ENCODE measurements at places on chromosomes 6 and 20.
A peak's percentile ranks its signal among the peaks of the same experiment; 100 is the strongest.

DNA sequence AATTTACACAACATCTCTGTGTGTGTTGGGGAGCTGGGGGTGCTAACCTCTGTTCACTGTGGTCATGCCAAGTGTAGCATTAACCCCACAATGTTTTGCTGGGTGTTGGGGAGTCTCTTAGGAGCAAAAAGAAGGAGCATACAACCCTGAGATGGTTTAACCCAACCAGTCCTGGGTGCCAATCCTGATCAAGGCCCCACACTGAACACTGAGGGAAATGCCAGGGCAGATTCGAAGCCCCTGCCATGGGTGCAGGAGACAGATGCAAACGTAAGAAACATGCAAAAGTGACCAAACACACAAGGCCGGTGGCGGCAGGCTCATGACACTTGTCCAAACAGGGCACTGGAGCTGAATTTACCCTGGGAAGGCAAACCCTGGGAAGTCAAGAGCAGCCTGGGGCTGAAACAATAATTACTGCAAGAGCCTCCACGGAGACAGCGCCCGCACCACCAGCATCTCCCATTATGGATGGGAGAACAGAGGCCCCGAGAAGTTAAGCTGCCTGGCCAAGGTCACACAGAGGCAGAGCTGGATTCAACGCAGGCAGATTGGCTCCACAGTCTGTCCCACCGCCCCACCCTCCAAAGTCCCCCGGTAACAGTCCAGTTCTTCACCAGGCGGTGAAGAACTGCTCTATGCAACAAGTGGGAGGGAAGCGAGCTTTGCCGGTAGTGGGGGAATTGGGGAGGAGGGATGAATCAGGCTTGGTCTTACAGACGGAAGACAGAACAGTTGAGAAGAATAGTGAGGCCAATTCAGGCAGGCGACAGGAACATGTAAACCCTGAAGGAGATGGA is 8.5 kb downstream of the ACSS1 start:
- DNase-seq = no peak

DNA sequence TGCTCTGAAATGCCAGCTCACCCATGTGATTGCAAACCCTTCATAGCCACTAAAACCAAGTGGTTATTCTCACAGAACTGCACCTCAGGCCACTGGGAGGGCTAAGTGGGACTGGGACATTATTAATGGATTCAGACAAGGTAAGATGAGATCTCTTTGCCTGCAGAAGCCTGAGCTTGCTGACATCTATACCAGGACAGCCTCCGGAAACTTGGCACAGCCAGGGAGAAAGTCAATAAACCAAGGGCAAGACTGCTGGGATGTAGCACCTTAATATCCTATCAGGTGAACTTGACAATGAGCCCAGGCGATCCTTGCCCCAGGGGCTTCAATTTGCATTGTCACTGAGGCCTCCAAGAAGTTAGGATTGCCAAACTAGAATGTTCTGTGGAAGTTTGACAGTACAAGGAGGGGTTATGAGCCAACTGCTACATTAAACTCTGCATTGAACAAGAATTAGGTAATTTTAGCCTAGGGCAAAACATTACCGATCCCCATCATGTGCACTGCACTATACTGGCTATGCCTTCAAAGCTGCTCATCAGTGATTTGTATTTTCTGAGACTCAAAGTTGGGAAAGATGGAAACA is 60.1 kb upstream of the RALGAPA2 start:
- no peak for DNase-seq

GRCh38 chr6:142912125-142912524 is 32.9 kb downstream of the HIVEP2 start:
- DNase-seq = no peak

GRCh38 chr6:2221726-2222274 is 23.6 kb downstream of the GMDS start:
- DNase-seq = no peak

DNA sequence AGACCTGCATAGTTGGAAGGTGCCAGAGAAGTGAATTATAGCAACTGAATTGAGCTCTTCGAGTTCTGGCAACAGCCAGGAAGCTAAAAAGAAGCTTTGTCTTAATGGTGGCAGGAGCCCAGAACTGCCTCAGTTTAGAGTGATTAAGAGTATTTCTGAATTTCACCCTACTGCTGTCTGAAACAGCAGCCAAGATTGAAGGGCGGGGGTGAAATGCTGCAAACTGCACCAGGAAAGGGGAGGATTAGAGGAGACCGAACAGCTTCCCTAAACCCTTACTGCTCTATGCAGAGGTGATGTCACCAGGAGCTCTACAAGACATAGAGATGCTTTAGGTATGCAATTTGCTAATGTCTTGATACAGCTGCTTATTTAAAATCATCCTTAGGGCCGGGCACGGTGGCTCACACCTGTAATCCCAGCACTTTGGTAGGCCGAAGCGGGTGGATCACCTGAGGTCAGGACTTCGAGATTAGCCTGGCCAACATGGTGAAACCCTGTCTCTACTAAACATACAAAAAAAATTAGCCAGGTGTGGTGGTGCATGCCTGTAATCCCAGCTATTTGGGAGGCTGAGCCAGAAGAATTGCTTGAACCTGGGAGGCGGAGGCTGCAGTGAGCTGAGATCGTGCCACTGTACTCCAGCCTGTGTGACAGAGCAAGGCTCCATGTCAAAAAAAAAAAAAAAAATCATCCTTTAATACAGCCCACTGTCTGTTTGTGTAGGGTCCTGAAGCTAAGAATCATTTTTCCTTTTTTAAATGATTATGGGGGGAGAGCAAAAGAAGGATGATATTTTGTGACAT is 91.7 kb upstream of the IYD start:
- no peak for DNase-seq

GRCh38 chr6:905556-905955 is 212.6 kb upstream of the EXOC2 start:
- DNase-seq = no peak

- no peak for DNase-seq
Observed at GRCh38 chr20:31606804-31607639, 1.9 kb downstream of the ID1 start.

DNA sequence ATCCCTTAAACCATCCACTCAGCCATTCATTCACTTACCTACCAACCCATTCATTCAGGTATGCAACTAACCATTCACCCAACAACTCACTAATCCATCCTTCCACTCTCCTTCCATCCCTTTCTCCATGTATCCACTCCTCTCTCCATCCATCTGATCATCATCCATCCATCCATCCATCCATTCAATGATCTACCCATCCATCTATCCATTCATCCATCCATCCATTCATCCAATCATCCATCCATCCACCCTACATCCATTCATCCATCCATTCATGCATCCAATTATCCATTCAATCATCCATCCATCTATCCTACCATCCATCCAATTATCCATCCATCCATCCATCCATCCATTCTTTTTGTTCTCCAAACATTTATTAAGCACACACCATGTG is 13.8 kb upstream of the BCAS1 start:
- DNase-seq = no peak

DNA sequence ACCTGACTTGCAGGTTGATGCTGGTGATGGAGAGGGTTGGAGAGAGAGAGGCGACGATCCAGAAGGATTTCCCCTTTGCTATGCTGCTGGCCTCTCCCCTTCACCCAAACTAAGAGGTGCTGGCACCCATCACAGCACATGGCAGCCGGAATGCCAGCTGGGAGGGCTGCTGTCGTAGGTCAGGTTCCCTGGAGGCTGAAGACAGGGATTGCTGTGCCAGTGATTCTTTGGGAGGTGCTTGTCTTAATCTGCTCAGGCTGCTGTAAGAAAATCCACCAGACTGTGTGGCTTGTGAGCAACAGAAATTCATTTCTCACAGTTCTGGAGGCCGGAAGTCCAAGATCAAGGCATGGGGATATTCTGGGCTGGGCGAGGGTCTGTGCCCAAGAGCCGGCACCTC is 4.4 kb upstream of the ARFGAP1 start:
- no peak for DNase-seq

DNA sequence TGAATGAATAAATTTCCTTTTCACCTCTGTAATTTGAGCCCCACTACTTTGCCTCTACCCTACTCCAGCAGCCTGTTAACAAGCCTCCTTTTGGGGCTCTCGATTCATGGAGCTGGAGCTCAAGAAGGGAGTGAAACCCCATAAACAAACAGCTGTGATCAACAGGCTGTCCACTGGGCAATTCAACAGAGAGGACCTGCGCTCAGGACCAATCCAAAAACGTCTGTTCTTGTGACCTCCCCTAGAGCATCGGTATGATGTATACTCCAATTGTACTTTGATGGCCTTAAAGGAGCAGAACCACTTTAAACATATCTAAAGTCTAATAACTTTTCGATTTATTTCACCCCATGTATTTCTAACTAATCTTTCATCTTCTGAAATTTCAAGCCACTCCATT is 37.4 kb downstream of the HIVEP2 start:
- no peak for DNase-seq

GRCh38 chr6:38852215-38852614 is 137.1 kb downstream of the DNAH8 start:
- DNase-seq = no peak

DNA sequence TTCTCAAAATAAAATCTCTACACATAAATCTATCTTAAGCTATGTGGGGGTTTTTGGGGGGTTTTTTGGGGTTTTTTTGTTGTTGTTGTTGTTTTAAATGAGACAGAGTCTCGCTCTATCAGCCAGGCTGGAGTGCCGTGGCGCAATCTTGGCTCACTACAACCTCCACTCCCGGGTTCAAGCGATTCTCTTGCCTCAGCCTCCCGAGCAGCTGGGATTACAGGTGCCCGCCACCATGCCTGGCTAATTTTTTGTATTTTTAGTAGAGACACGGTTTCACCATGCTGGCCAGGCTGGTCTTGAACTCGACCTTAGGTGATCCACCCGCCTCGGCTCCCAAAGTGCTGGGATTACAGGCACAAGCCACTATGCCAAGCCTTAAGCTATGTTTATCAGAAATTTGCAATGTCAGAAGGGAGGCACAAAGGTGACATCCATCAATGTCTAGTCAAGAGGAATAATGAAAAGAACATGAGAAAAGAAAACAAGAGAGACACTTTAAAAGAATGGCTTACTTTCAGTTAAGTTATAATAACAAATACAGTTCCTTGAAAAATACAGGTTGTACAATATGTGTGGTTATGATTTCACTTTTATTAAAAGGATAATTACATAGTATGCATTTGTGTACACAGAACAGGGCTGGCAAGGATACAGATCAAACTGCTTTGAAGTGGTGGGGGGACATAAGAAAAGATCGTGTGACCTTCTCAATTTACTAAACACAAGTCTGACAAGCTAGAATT is 28.6 kb downstream of the SLC23A2 start:
- no peak for DNase-seq

GRCh38 chr20:46677608-46678007 is 11.6 kb downstream of the TP53RK start:
- DNase-seq = no peak

DNA sequence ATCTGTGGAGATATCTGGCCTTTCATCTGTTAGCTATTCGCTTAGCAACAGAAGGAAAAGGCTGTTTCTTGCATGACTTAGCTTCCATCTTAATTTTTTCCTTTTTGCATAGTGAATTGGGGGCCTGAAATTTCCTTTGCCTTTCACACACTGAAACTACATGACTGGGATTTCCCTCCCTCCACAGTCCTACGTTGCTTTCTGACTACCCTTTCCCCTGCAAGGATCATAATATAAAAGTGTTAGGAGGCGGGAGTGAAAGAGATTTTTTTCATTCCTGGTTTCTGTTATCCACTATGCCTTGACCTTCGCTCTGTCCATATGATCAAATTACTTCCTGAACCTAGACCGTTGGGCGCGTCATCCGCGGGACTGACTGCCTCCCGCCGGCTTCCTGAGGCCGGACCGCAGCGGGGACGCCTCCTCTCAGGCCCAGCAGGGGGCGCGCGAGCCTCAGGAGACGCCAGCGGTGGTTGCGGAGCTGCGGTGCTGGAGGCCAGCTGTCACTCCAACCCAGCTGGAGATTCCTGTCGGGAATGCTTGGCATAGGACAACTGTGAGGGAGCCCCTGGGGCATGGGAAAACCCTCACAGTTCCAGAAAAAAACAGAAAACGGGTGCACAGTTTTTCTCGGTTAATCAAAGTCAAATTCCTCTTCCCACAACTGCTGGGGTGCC is 55.6 kb downstream of the MEP1A start:
- DNase-seq = peak; percentile 60

DNA sequence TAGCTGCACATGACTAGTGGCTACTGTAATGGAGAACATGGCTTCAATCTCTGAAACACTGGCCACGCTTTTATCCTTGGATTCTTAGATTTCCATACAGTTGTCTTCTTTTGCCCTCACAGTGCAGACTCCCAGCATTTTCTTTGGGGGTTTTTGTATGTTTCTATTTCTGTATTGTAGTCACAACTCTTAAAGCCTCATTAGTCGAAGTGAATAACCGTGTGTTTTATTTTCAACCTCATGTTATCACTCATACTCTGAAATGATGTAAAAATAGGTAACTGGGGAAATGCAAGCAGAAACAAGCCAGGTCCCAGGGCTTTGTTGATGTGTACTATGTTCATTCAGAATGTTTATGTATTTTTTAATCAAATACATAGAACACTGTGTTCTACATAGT is 162.9 kb downstream of the JARID2 start:
- no peak for DNase-seq

- no peak for DNase-seq
Observed at GRCh38 chr20:22574545-22575086, 9.8 kb downstream of the FOXA2 start.

DNA sequence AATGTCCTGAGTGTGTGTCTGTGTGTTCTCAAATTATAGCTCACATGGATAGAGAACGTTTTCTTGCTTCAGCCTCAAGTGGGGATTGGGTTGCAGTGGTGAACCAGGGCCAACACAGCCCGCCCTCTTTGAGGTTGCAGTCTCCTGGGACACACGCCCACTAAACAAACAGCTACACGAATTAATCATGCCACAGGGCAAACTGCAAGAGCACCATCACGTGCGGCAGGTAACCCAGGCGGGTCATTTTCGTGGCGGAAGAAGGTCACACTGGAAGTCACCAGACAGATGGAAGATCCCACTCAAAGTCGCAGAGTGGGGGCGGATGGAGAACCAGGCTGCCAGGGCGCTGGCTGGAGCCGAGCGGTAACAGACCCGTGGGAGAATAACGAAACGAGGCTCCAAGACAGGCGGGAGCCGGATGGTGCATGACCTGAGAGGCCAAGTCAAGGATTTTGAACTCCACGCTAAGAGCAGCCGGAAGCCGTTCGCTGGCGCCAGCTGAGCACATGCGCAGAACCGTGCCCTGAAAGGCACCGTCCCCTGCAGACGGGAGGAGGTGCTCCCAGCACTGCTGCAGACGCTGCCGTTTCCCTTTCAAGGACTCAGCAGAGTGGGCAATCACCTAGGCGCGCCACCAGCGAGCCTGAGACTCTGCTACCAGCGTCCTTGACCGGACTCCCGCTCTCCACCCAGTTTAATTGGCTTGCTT is 10.7 kb downstream of the DLL1 start:
- no peak for DNase-seq

DNA sequence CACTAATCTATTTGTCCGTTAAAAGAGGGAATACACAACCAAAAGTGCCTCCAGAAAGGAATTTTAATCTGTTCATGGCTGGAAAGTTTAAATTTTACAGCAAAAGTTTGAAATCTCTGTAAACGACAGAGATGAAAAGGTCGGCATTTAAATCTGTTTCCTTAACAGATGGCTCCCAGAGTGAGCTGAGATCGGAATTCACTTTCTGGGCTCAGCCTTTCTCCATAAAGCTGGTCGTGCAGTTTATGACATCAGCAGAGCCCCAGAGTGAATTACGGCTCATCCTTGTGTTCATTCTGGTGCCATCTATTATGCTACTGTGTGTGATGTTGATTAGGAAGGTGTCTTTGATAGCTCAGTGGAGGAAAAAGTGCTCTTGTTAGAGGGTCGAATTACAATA is 117.6 kb upstream of the ZFP64 start:
- no peak for DNase-seq

GRCh38 chr20:57417051-57417689 is 26.0 kb downstream of the RBM38 start:
- DNase-seq = no peak

- DNase-seq = no peak
Observed at GRCh38 chr6:152368751-152369624, 268.2 kb downstream of the SYNE1 start.
